ENCODE measurements at places on chromosomes 2 and 18.

GRCh38 chr2:195613922-195614321 is 43.1 kb upstream of the SLC39A10 start:
- DNase-seq = no peak

- no peak for DNase-seq
Measured at GRCh38 chr2:62415518-62415917, 90.5 kb downstream of the TMEM17 start.

DNA sequence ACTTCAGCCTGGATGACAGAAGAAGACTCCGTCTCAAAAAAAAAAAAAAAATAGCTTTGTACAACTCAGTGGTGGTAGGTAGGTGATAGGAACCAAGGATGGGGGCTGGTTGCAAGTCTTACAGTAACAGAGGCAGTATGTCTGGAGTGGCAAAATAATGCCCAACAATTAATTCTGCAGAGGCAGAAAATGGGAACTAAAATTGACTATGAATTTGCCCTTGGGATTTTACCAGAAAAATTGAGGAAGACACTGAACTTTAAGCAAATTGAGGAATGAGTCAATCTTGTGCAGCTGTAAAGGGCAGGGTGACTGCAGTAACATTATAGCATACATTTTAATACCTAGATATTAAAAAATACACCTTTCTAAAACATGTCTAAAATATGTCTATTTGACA is 292.1 kb upstream of the FBXO11 start:
- no peak for DNase-seq

DNA sequence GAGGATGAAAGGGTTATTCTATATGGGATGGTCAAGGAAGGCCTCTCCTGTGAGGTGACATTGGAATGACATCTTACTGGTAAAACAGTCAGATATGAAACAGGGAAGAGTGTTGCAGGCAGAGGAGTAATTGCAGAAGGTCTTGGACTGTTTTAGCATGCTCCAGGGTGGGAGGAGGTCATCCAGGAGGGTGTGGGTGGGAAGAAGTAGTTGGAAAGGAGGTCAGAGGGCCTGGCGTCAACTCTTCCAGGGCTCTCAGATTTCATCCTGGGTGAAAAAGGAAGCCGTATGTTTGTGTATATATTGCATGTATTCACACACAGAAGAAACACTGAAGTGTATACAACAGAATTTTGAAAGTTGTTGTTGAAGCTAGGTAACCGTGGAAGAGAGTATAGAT is 48.2 kb downstream of the ATP9B start:
- no peak for DNase-seq

DNA sequence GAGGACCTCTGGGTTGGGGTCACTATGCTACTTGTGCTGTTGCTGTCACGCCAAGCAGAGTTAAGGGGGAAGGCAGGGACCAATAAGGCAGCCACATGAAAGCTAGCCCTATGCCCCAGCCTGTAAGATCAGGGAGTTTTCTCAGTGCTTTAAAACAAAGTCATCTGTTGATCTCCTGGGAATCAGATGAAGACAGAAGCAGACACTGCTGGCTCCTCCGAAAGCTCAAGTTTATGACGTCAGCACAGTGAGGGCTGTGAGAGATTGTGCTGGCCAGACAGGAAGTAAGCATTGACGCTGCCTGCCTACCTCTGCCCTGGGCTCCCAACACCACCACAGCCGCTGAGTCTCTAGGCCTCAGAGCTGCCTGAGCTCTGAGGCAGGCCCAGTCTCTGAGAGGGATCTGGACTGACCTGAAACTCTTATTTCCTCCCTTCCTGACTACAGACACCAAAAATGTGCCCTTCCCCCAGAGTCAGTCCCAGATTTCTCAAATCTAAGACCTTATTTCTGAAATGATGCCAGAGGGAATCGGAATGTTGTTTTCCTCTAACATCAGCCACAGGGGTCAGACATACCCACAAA is 118.1 kb upstream of the EPAS1 start:
- no peak for DNase-seq

DNA sequence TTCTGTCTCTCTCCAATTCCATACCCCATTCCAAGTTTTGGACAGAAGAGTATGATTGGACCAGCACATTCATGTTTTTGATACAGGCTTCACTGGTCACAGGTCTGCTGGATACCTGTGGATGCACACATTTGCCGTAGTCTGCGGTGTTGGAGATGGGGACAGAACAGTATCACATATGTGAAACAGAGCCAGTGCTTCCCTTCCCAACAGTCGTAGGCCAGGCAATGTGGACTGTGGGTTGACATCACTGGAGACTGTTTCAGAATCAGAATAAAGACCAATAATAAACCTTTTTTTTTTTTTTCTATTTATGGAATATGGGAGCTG is 18.7 kb downstream of the ACSL3 start:
- DNase-seq = no peak

GRCh38 chr2:62495761-62496160 is 10.2 kb downstream of the TMEM17 start:
- no peak for DNase-seq

DNA sequence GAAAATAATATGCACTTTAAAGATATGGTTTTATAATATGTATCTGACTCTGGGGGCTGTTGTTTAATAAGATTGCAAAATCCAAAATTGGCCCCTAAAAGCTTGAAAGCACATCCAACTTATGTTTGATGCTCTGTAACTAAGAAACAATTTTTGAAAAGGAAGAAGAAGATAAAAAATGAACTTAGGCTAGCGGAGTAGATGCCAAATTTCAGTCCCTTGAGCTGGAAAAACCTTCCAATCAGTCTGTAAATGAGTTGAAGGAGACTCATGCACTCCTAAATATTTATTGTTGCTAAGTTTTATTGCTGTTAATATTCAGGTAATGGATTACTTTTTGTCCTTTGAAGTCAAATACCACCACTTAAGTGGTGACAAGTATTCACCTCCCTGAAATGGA is 465.0 kb downstream of the ZEB2 start:
- DNase-seq = no peak

GRCh38 chr18:79252904-79253633 is 142.7 kb upstream of the NFATC1 start:
- DNase-seq = no peak

DNA sequence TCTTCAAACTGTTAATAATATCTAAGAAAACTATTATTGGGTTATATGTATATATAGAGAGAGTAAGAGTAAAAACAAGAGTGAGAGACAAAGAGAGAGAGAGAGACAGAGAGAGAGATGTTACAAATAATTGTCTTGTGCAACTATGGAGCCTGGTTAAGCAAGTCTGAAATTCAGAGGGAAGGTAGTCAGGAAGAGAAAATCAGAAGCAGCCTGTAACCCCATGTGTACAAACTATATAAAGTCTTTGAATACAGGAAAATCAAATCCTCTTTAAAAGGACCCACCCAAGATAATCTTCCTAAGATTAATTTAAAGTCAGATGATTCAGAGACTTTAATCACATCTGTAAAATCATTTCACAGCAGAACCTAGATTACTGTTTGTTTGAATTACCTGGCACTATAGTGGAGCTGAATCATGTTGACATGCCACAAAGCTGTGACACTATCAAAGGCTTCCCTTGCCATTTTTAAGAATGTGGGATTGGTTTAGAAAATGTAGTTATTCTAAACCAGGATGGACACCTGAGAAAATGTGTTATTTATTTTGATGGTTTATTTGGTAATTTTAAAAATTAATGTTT is 301.7 kb upstream of the FSIP2 start:
- DNase-seq = no peak

DNA sequence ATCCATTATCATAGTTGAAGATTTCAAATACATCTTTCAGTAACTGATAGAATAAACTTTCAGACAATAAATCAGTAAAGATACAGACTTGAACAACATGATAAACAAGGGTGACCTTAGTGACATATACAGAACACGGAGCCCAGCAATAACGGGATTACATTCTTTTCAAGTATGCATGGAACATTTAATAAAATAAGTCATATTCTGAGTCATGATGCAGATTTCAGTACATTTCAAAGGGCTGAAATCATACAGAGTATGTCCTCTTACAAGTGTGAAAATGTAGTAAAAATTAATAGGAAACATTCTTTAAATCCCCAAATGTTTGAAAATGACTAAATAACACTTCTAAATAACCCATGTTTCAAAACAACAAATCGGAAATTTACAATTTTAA is 17.2 kb upstream of the KLHL29 start:
- DNase-seq = no peak

DNA sequence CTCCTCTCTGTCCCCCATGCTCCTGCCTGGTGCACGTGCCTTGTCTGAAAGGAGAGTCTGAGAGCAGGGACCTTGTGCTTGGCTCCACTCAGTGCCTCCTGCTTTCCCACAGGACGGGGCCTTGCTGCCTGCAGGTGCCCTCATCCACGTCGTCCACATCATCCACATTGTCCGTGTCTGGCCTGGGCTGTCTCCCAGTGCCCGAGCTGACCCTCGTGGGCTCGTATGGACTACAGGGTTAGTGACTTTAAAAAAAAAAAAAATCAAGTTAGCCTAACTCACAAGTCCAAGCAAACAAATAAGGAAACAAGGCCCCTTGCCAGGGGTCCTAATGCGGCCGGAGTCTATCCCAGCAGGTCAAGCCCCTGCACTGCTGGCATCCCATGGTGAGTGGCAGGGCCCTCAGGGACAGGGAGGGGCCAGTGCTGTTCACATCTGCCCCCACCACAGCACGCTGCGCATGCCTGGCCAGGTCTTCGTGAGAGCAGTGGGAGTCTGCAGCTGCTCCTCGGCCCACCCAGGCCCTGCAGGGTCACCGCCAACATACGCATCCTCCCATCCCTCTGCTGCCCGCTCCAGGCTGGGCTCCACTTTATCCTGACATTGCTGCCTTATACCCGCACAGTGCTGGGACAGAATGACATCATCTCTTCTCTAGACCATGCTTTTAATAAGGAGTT is 232.6 kb downstream of the NDUFA10 start:
- no peak for DNase-seq

DNA sequence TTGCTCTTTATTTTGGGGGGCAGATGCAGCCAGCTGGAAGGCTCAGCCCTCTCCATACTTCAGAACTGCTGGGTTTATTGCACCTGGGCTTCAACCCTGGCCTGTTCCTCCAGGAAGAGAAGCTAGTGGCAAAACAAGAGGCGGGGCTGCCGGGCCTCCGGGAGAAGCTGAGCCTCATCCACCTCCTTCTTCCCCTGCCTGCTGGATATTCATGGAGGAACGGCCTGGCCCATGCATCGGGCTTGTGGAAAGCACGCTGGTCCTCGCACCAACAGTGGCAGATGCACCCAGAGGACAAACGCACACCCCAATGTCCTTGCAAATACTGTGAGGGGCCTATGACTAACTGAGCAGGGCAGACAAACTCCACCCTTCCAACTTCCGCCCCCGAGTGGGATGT is 30.6 kb downstream of the FAM178B start:
- no peak for DNase-seq

GRCh38 chr2:100683231-100683630 is 120.4 kb downstream of the PDCL3 start:
- DNase-seq = no peak

- DNase-seq = no peak
Measured at GRCh38 chr2:197263077-197263476, 47.5 kb downstream of the ANKRD44 start.

GRCh38 chr2:165796819-165797530 is 2.9 kb upstream of the GALNT3 start:
- no peak for DNase-seq

- DNase-seq = no peak
Measured at GRCh38 chr2:108048752-108049151, 62.4 kb downstream of the SLC5A7 start.

GRCh38 chr2:218536804-218537494 is 31.2 kb downstream of the USP37 start:
- no peak for DNase-seq

DNA sequence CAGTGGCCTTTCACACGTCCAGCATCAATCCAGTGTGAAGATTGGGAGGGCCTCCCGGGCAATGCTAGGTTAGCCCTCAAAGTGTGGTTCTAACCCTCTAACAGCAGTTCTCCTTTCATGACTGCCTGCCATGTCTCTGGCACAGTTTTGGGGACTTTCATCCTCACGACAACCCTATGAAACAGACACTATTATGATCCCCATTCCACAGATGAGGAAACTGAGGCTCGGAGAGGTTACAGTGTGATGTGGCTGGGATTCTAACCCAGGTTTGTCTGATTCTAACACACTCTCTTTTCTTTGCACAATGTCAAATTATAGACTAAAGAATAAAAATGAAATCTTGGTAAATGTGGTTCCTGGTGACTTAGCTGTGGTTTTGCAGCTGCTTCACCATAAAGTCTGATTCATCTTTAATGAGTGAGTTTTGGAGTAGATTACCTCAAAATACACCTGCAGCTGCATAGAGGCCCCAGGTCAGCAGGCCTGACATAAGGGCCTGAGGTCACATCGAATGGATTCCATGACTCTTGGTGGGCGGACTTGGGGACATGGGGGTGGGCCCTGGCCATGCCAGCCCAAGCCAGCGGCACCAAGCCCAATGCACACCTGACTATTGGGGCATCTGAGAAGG is 214.4 kb downstream of the GLI2 start:
- no peak for DNase-seq

DNA sequence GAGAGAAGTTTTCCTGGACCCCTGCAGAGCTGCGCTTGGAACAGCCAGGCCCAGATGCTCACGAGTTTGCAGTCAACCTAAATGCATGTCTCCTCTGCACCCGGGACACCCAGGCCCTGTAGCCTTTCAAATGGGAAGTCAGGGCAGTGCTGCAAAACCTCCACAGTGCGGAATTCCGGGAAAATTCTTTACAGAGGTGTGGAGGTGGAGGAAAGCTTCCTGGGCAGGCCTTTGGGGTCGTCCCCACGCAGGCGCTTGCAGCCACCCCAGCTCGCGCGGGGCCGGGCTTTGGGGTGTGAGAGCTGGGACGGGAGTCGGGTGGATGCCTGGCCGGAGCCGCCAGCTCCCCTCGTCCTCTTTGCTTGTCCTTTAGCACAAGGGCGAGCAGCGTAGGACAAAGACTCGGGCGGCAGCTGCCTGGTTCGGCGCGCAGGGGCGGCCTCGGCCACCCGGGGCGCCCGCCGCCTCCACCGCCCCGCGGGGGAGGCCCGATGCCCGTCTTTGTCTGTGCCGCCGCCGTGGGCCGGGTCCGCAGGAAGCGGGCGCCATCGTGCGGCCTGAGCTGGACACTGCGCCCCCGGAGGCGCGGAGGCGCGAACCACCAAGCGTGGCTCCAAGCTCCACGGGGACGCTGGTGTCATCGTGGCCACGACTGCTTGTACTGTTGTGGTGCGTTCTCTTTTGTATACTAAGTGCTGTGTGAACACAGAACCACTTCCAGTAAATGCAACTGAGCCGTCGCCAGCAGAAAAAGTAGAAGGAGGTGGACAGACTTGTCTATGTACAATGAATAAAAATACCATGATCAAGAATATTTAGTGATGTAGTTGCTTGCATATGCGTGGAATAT is 28.2 kb upstream of the BCL11A start:
- no peak for DNase-seq

DNA sequence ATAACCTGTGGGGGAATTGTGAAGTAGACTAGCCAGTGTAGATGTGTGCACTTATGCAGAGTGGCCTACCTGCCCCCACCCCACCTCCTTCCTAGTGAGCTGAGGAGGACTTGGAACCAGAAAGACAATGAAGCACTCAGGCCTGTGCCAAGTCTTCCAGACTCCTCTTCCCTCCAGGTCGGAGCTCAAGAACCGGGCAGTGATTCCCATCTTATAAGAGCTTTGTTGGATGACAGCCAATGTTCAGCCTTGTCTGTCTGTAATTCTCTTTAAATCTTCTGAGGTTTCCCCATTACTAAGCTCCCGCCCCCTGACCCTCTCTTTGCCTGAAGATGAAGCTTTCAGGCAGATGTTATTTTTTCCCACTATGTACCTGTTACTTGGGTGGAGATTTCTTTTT is 121.0 kb downstream of the SMAD2 start:
- DNase-seq = no peak
